ENCODE measurements at places on chromosomes 16 and 17.

- DNase-seq = no peak
These were observed 145.0 kb upstream of the ASIC2 start for GRCh38 chr17:33438139-33438538.

GRCh38 chr17:76271669-76272540, 6.8 kb downstream of the UBALD2 start:
- no peak for DNase-seq

- no peak for DNase-seq
These were observed 8.2 kb upstream of the MPP2 start for GRCh38 chr17:43915559-43915958.

- no peak for DNase-seq
These were observed 43.1 kb upstream of the AMZ2 start for GRCh38 chr17:68204736-68205135.

- DNase-seq = peak; percentile 98
These were observed 18.2 kb upstream of the KRT20 start for GRCh38 chr17:40903129-40903847.

DNA sequence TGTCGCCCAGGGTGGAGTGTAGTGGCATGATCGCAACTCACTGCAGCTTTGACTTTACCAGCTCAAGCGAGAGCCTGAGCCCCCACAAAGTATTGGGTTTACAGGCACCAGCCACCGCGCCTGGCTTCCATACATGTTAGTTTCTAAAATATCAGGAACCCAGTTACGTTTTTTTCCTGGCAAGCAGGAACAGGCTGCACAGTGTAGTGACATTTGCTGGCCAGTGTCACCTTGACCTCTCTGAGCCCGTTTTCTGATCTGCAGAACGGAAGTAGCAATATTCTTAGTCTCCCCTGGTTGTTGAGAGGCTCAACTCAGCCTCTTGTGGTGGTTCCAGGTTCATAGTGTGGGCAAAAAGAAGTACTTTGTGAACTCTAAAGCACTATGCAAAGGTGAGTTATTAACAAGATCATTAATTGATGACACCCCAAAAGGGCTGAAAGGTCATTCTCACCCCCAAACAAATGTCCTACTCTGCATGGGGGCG, 15.6 kb downstream of the IGF2BP1 start:
- DNase-seq = no peak

DNA sequence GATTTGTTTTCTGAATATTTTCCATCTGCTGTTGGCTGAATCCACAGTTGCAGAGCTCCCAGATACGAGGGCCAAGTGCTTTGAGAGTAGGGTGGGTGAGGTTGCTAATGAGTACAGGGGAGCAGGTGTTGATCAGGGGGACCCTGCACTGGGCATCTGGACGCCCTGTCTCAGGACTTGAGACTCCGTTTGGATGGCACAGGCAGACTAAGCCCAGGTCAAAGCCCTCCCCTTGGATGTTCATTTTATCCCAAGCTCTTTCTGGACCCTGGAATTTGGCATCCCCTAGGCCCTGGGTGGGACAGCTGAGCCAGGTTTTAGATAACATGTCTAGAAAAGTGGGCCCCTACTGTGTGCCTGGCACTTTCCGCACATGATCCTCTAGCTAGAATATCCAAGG, 12.1 kb downstream of the USP6 start:
- no peak for DNase-seq

- peak; percentile 73 for DNase-seq
These were observed 50.8 kb downstream of the PITPNM3 start for GRCh38 chr17:6505425-6506142.

DNA sequence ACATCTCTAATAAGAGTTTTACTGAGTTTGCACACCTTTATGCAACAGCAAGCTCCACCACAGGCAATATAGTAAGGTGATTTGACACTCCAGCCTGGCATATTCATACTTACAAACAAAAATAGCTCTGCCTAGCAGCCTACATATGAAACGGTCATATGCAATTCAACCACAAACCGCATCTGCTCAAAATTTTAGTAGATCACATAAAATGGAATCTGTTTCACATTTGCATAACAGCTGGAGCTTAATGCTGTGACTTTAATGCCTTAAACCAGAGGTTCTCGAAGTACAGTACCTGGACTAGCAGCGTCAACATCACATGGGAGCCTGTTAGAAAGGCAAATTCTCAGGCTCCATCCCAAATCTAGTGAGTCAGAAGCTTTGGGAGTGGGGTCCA, 578.4 kb downstream of the CDH11 start:
- DNase-seq = no peak

DNA sequence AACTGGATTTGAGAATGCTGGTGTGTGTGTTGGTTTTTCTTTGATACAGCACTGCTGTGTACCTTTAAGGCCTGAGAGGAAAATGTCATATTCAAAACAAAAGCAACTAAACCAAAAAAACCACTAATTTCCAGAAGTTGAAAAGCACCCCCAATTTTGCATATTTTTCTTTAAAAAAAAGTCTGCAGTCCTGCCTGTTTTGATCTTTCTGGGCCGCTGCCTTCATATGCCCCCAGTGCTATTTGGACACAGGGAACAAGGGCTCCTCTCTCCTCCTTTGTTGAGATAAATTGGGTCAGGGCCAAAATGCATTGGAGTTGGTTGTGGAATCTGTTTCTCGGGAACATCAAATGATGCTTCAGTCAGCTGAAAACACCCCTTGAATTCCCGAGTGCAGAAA, 26.9 kb downstream of the GPT2 start:
- no peak for DNase-seq

DNA sequence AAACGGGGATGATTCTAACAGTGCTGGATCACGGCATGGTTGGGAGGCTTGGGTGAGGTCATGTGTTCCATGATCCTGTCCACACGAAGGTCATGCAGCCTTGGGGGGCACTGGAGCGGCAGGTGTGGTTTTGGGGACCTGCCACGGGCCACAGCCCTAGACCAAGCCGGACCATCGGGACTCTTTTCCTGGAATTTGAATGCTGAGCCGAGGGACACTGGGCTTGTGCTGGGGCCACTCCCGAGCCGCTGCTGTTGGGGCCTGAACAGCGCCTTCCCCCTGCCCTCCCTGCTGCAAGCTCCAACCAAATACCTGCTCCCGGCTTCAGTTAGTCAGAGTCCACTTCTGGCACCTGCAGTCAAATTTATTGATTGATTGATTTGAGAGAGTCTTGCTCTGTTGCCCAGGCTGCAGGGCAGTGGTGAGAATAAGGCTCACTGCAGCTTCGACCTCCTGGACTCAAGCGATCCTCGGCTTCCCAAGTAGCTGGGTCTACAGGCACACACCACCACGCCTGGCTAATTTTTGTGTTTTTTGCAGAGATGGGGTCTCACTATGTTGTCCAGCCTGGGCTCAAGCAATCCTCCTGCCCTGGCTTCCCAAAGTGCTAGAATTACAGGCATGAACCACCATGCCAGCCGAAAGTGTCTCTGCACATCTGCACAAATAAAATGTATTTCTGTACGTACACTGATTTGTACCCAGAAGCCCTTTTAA, 37.2 kb upstream of the SLC38A10 start:
- DNase-seq = no peak

- no peak for DNase-seq
These were observed at the start of gene PIK3R6 for GRCh38 chr17:8867361-8867981. Gene PIK3R6 (minus strand): TSS chr17:8867674. CDS start chr17:8849794, 17,880 bp downstream.

GRCh38 chr17:39209317-39210092, 9.4 kb downstream of the RPL19 start:
- no peak for DNase-seq

- no peak for DNase-seq
These were observed 549.2 kb upstream of the CDH11 start for GRCh38 chr16:65671071-65671470.

DNA sequence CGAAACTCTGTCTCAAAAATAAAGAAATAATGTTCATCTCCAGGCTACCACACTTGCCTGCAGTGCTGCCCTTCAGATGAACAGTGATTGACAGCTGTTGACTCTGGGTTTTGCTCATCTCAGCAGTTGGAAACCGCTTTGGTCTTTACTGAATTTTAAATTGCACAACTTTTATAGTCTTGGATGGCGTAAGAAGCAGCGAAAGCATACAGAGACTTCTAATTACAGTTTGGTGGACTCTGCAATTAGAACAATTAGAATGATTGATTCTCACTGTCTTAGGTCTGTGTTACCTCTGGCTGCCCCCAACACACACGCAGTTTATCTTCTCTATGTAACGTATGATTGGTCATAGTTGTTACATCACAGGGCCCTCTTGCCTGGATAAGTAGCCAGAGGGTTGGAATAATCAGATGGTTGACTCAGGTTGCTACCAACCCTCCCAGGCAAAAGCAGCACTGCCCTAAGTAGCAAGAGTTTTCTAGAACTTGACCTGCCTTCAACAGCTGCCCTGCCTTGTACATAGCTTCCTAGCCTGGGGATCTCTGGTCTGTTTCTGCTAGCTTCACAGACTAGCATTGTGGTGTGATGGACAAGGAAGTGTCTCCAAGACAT, 1.9 kb upstream of the NAT9 start:
- DNase-seq = no peak

All from RCC 7860 (cell line).